Colonic mucosa (tissue), 4 donors: ENCODE measurements at places on chromosomes 2 and 18. TPM values are rescaled to one million over a fixed set of nuclear protein-coding genes. Genes with fewer than 3 reads are reported as not detected.

- H3K27me3 ChIP-seq: no peaks in the 10 kb centered on the region
- no peaks in the 10 kb centered on the region for H3K36me3 ChIP-seq
- no peaks in the 10 kb centered on the region for H3K4me1 ChIP-seq
Measured at GRCh38 chr18:63261029-63261428, 58.5 kb downstream of the BCL2 start.

- H3K36me3 ChIP-seq: no peaks in the 10 kb centered on the region
- peaks cover 3% of the 10 kb centered on the region for H3K4me1 ChIP-seq
- H3K27ac ChIP-seq: no peak overlapping the region
- DNase-seq: no peak
Measured at GRCh38 chr2:45382744-45383143, 228.3 kb downstream of the SRBD1 start.

DNA sequence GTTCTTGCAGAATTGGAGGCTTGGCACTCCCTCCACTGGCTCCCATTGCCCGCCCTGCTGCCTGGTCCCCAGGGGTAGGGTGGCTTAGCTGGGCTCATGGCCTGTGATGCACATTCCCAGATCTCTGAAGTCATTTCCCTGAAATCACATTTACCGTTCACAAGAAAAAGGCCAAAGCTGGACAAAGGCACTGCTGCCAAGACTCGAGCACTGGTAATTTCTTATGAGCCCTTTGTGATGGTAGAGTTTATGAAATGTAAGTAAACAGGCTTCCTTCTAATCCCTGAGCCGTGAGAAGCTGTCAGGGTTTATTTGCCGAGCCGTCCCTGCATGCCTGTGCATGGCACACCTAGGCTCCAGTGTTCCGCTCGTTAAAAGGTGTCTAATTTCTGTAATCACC is 247.2 kb upstream of the EPAS1 start:
- no peaks in the 10 kb centered on the region for H3K4me1 ChIP-seq
- DNase-seq: no peak
- H3K27ac ChIP-seq: no peak overlapping the region

DNA sequence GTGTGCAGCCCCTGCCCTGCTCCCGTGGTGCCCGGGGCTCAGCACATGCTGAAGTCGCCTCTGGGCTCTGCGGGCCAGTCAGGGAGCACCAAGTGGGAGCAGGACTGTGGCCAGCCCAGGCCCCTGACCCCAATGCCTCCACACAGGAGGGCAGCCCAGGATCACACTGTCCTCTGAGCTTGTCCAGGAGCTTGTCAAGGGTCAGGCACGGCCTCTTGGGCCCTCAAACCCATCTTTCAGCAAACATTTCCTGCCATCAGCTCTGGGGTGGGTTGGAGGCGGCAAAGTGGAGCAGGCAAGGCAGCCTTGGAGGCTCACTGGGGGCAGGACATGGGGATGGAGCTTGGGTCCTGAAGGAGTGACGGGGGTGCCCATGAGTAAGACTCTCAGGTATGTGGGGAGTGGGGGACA is 10.3 kb downstream of the SNED1 start:
- no peaks in the 10 kb centered on the region for H3K27me3 ChIP-seq
- H3K27ac ChIP-seq: no peak overlapping the region
- no peak overlapping the region for H3K4me3 ChIP-seq
- DNase-seq: no peak
- H3K4me1 ChIP-seq: peaks cover 7% of the 10 kb centered on the region

DNA sequence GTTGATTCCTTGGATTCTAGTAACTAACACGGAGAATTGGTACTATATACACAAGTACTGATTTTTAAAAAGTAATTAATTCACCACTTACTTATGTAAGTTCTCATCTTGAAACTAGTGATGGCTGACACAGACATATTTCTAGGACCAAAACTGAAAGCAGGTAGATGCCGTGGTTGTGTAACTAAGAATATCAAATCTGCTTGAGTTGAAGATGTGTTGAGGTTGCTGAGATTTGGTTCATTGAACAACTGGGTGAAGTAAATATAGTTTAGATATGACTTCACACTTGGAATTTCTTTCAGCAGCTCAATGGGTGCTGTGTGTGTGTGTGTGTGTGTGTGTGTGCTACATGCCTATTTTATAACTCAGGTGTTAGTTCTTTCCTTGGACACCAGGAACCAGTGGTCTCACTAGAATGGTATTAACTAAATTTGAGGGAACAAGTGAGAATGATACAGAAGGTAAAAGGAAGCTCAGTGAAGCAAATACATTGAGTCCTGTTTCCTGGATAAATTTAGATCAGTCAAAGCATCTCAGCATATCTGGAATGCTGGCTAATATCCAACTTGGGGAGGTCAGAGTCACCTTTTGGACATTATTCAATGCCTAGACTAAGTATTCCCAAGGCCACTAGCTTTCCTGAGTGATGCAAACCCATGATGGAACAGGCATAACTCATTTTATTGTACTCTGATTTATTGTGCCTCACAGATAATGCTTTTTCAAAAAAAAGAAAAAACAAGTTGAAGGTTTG is 110.7 kb upstream of the ZEB2 start:
- no peak overlapping the region for H3K27ac ChIP-seq
- H3K36me3 ChIP-seq: no peaks in the 10 kb centered on the region
- no peak overlapping the region for H3K4me3 ChIP-seq

DNA sequence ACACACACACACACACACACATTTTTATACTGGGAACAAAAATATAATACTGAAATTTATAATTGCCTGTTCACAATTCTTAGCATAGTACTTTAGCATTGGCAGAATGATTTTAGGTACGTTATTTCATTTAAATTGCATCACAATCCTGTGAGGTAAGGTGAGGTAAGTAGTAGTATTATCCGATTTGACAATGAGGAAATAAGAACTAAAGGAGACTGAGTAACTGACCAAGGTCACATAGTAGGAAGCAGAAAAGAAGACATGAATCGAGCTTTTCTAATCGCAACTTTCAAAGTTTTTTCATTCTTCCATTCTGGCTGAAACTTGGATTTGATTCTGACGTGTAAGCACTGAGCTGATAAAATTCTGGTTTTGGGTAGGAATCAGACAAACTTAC is 351.2 kb downstream of the KIAA1328 start:
- no peak overlapping the region for H3K4me3 ChIP-seq
- DNase-seq: no peak
- H3K4me1 ChIP-seq: no peaks in the 10 kb centered on the region
- no peaks in the 10 kb centered on the region for H3K27me3 ChIP-seq
- no peak overlapping the region for H3K27ac ChIP-seq
- H3K36me3 ChIP-seq: no peaks in the 10 kb centered on the region

- H3K27ac ChIP-seq: no peak overlapping the region
- H3K36me3 ChIP-seq: no peaks in the 10 kb centered on the region
- no peak for DNase-seq
Measured at GRCh38 chr18:26190506-26190905, 35.7 kb upstream of the TAF4B start.

DNA sequence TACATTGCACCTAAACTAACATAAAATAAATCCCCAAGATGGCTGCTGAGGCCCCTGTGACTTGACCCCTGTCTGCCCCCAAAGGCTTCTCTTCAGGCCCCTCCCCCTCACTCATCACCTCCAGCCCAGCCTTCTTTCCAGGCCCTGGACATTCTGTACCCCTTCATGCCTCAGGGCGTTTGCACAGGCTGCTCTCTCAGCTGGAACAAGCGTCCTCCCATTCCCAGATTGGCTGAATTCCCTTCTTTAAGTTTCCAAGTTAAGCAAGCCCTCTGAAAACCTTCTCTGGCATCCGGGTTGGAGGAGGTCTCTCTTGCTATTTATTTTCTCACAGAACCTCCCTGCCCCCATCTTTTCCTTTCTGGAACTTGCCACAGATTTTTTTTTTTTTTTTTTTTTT is 165.2 kb upstream of the BCL2L11 start:
- no peaks in the 10 kb centered on the region for H3K36me3 ChIP-seq
- H3K4me1 ChIP-seq: no peaks in the 10 kb centered on the region
- H3K4me3 ChIP-seq: no peak overlapping the region
- H3K27ac ChIP-seq: no peak overlapping the region
- H3K27me3 ChIP-seq: no peaks in the 10 kb centered on the region

- H3K27me3 ChIP-seq: no peaks in the 10 kb centered on the region
- DNase-seq: no peak
- no peaks in the 10 kb centered on the region for H3K4me1 ChIP-seq
- H3K27ac ChIP-seq: no peak overlapping the region
Measured at GRCh38 chr2:31832363-31832762, 178.4 kb downstream of the MEMO1 start.

GRCh38 chr18:12423820-12424219 is 16.1 kb downstream of the PRELID3A start:
- H3K4me1 ChIP-seq: no peaks in the 10 kb centered on the region
- no peak overlapping the region for H3K27ac ChIP-seq
- DNase-seq: no peak
- H3K4me3 ChIP-seq: no peak overlapping the region
- no peaks in the 10 kb centered on the region for H3K27me3 ChIP-seq

GRCh38 chr2:27914805-27915175 is 24.3 kb downstream of the BABAM2 start:
- no peaks in the 10 kb centered on the region for H3K27me3 ChIP-seq
- no peaks in the 10 kb centered on the region for H3K4me1 ChIP-seq
- no peak overlapping the region for H3K4me3 ChIP-seq
- DNase-seq: no peak
- H3K36me3 ChIP-seq: no peaks in the 10 kb centered on the region
- no peak overlapping the region for H3K27ac ChIP-seq

DNA sequence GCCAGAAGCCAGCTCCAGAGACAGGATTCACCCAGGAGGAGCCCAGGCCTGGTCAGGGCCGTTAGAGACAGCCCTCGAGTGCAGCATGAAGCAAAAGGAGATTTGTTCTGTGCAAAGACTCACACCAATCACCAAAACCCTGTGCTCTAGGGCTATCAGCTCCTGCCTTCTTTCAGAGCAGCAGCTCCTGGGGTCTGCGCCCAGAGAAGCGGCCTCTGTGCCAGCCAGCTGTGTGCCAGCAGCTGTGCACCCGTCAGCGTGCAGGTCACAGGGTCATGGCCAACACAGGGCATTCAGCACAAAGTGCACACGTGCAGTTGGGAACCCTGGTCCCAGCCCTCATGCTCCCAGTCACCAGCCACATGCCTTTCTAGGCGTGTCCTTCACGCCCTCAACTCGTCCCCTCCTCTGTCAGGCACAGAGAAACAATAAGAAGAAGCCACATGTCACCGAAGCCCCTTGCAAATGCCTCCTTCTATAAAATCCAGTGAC is 49.3 kb downstream of the ZNF516 start:
- no peaks in the 10 kb centered on the region for H3K36me3 ChIP-seq
- no peak overlapping the region for H3K4me3 ChIP-seq
- no peaks in the 10 kb centered on the region for H3K27me3 ChIP-seq
- H3K4me1 ChIP-seq: peaks cover 9% of the 10 kb centered on the region

GRCh38 chr2:239232195-239232578 is 168.6 kb downstream of the HDAC4 start:
- no peaks in the 10 kb centered on the region for H3K4me1 ChIP-seq
- H3K4me3 ChIP-seq: no peak overlapping the region
- H3K27me3 ChIP-seq: no peaks in the 10 kb centered on the region
- H3K36me3 ChIP-seq: no peaks in the 10 kb centered on the region

GRCh38 chr2:2653231-2653630 is 322.2 kb upstream of the MYT1L start:
- H3K27me3 ChIP-seq: no peaks in the 10 kb centered on the region
- no peaks in the 10 kb centered on the region for H3K4me1 ChIP-seq
- no peak overlapping the region for H3K4me3 ChIP-seq
- H3K27ac ChIP-seq: no peak overlapping the region
- no peaks in the 10 kb centered on the region for H3K36me3 ChIP-seq

GRCh38 chr18:55321265-55322177 is 266.5 kb downstream of the TCF4 start:
- H3K36me3 ChIP-seq: no peaks in the 10 kb centered on the region
- H3K27ac ChIP-seq: peak overlapping the region; percentile 80
- H3K27me3 ChIP-seq: peaks cover 6% of the 10 kb centered on the region
- no peaks in the 10 kb centered on the region for H3K4me1 ChIP-seq

GRCh38 chr2:44949329-44950151 is 8.0 kb downstream of the SIX3 start:
- H3K27me3 ChIP-seq: peaks cover 59% of the 10 kb centered on the region
- DNase-seq: no peak
- H3K4me1 ChIP-seq: peaks cover 9% of the 10 kb centered on the region
- no peaks in the 10 kb centered on the region for H3K36me3 ChIP-seq
- H3K4me3 ChIP-seq: no peak overlapping the region

- H3K4me1 ChIP-seq: no peaks in the 10 kb centered on the region
- no peak for DNase-seq
- H3K27me3 ChIP-seq: no peaks in the 10 kb centered on the region
- no peak overlapping the region for H3K27ac ChIP-seq
- no peaks in the 10 kb centered on the region for H3K36me3 ChIP-seq
Measured at GRCh38 chr18:33467531-33467930, 27.0 kb upstream of the CCDC178 start.

- no peaks in the 10 kb centered on the region for H3K36me3 ChIP-seq
- H3K4me3 ChIP-seq: no peak overlapping the region
- H3K27me3 ChIP-seq: no peaks in the 10 kb centered on the region
- no peaks in the 10 kb centered on the region for H3K4me1 ChIP-seq
Measured at GRCh38 chr2:167943368-167943767, 304.0 kb downstream of the STK39 start.

GRCh38 chr2:235462415-235462790 is 31.4 kb upstream of the AGAP1 start:
- no peaks in the 10 kb centered on the region for H3K27me3 ChIP-seq
- no peak for DNase-seq
- no peak overlapping the region for H3K4me3 ChIP-seq
- H3K36me3 ChIP-seq: no peaks in the 10 kb centered on the region
- no peaks in the 10 kb centered on the region for H3K4me1 ChIP-seq

- no peaks in the 10 kb centered on the region for H3K4me1 ChIP-seq
- H3K27ac ChIP-seq: no peak overlapping the region
Measured at GRCh38 chr2:209942936-209943605, 59.4 kb upstream of the RPE start.

DNA sequence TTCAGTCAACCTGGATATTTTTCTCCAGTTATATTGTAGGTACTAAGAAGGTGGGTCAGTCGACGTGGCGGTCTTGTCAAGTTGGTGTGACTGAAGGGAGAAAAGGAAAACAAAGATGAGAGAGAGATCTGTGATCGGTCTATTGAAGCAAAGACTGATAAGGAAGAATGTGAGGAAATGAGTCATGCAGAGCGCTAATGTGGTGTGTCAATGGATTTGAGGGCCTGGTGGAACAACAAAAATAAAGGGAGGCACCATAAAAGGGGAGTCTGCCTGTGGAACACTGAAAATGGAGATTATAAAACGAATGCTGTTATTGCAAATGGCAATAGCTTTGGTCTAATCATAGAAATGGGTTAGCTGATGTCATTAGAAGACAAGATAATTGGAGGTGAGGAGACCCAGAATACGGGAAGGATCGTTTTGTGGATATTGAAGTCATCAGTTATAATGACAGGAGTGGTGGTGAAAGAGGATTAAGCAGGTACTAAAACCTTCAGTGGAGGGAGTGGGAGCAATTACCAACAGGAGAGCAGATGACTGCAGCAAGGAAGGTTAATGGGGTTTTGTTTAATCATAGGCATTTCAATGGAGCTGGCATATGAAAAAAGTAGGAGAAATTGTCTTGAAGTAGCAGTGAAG is 599.1 kb upstream of the FSHR start:
- no peak overlapping the region for H3K27ac ChIP-seq
- H3K27me3 ChIP-seq: no peaks in the 10 kb centered on the region
- no peaks in the 10 kb centered on the region for H3K36me3 ChIP-seq
- H3K4me1 ChIP-seq: no peaks in the 10 kb centered on the region
- DNase-seq: no peak
- H3K4me3 ChIP-seq: no peak overlapping the region

HRH4 gene
- total RNA-seq: 0.11 TPM

SERPINB10 gene
- total RNA-seq: not detected

EFR3B gene
- total RNA-seq: 1.8 TPM

KCNE4 gene
- 2.1 TPM for total RNA-seq

CTIF gene
- 13.0 TPM for total RNA-seq

ITGA4 gene
- total RNA-seq: 6.7 TPM

ABCA12 gene
- 0.22 TPM for total RNA-seq

SPR gene
- 129 TPM for total RNA-seq

CYP27C1 gene
- not detected for total RNA-seq

CDH19 gene
- total RNA-seq: 3.6 TPM
